ENCODE measurements at places on chromosomes 12 and 14.

- no peak for DNase-seq
Measured at GRCh38 chr14:34452258-34452822, 9.7 kb downstream of the SPTSSA start.

DNA sequence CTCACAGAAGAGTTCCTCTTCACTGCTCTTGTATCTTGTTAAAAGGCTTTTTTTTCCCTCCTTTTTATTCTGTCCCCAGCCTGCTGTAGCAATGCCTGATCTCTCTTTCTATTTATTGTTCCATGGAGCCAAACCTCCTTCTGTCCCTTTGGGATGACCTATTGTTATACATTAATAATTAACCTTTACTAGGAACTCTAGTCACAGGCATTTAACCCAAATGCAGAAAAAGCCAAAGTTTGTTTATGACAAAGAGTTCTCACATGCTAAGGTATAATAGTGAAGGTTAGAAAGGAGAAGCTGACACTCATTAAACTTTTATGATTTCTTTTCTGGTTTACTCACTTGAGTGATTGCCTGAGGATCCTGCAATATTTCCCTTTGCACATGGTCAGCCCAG, 535.8 kb downstream of the NRXN3 start:
- no peak for DNase-seq

GRCh38 chr14:92848887-92849286, 54.8 kb downstream of the GOLGA5 start:
- DNase-seq, result no peak

DNA sequence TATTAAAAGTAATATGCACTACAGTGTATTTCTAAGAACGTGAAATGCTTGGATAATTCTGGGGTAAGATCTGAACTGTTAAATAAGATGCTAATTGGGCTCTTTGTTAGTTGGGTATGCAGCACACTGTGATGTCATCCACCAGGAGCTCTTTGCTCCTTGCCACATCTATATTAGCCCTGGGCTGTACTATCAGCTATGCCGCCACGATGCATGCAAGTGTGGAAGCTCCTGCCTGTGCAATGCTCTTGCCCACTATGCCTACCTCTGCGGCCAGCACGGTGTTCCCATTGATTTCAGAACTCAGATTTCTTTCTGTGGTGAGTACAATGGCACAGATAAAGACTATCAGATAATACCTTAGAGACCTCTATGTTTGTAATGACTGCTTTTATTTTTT, 165.6 kb downstream of the OTOGL start:
- no peak for DNase-seq

DNA sequence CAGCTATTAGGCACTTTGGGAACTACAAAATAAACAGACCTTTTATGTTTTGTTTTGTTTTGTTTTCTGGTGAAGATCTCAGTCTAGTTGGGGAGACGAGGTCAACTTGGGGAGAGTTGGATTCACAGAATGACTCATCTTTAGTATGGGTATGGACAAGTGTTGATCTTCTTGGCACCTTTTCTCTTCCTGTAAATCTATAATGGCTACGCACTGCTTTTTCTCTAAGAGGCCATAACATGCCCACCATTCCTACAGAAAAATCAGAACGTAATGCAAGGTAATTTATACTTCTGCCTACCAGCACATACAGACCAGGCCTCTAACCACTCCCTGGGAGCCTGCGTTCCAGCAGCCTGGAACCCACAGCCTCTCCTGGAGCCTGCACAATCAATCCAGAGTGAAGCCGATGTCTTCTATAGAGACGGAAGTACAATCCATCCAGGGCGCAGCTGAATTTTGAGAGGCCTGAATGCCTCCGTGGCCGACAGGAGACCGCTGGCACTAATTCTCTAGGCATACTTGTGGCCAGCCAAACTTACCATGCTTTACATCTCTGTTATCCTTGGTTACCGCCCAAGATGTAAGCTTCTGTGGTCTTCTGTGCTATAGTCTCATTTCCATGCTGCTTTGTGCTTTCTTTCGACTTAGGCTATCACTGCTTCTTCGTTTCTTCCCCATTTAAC, 717 bp downstream of the PPHLN1 start:
- DNase-seq, result no peak

DNA sequence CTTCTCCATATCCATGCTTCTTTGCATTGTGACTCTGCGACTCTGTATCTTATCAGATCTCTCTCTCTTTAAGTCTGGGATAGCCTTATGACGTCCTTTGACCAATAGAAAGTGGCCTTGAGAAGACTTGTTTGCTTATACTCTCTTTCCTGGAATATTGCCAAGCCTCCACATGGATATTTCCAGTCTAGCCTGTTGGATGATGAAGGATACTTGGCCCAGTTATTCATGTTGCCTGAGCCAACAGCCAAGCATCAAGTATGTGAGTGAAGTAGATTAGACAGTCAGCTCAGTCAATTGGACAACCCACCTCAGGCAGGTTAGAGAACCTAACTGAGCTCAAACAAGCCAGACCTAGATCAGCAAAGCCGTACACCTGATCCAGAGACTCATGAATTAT, 864.2 kb upstream of the MGAT4C start:
- DNase-seq, result no peak
